ENCODE measurements at places on chromosomes 2 and 18.

GRCh38 chr2:143720095-143720664 is 591.0 kb downstream of the ARHGAP15 start:
- DNase-seq, result no peak

- DNase-seq, result no peak
Observed at GRCh38 chr2:100907832-100908231, 87.9 kb downstream of the NPAS2 start.

DNA sequence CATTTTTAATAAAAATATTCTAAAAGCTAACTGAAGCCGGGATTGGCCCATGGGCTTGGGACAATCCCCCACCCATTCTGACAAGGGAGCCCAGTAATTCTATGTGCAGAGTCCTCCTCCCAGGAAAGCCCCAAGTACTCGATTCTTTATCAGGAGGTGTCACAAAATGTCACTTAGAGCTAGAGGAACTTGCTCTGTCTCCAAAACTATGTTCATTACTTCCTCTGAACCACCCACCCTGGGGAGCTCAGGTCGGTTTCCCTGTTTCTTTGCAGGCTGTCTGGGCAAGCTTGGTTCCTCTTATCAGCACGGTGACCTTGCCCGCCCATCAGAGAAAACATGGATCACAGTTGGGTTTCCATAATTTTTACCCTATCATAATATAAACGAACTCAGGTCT is 430.6 kb upstream of the ID2 start:
- no peak for DNase-seq

GRCh38 chr2:207871506-207871905 is 101.8 kb upstream of the FZD5 start:
- no peak for DNase-seq

- DNase-seq, result peak; percentile 10
Observed at GRCh38 chr18:31203096-31203793, 40.6 kb upstream of the DSC1 start.

GRCh38 chr18:48796491-48797205 is 154.1 kb downstream of the SMAD7 start:
- no peak for DNase-seq

GRCh38 chr2:236769981-236770671 is 200.5 kb downstream of the ACKR3 start:
- no peak for DNase-seq

DNA sequence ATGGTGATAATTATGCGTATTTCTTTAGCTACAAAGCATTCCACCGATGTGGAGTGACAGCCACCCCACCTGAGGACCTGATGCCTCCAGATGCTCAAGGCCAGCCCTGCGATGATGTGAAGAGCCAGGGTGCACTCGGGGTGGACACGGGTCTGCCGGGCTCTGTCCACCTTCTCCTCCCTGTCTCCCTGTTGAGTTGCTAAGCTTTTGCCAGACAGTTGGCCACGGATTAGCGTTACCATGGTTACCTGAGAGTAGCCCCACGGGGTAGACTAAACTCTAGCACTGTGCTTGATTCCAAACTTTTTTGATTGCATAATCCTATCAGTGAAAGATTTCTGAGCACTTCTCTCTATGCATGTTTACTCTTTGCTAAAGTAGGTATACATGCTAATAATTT is 86.2 kb downstream of the SMIM21 start:
- DNase-seq, result no peak
